Sigmoid colon (tissue), 7 donors: ENCODE measurements at places on chromosomes 13 and 19. TPM values are rescaled to one million over a fixed set of nuclear protein-coding genes. Genes with fewer than 3 reads are reported as not detected.

DNA sequence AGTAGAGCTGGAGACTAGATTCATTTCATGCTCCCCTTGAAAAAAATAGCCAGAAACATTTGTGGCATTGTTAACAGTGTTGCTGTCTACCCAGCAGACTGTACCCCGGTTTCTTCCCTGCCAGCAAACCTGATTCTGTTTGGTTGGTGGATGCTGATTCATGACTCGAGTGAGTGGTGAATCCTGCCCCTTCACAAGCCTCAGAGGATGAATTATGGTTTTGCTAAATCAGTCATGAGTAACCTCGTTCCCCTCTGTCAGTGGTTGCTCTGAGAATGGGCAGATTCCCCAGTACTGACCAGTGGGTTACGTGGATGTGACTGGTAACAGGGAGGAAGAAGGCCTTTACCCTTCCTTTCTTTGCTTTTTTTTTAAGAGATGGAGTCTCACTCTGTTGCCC, 10.1 kb downstream of the NLRP12 start:
- DNase-seq: no peak

Gene PPP1R15A
- total RNA-seq: 34.9 TPM

Gene ZNF431
- total RNA-seq: 15.7 TPM

Gene C19orf67
- total RNA-seq: not detected

Gene FAM98C
- total RNA-seq: 27.2 TPM

DNA sequence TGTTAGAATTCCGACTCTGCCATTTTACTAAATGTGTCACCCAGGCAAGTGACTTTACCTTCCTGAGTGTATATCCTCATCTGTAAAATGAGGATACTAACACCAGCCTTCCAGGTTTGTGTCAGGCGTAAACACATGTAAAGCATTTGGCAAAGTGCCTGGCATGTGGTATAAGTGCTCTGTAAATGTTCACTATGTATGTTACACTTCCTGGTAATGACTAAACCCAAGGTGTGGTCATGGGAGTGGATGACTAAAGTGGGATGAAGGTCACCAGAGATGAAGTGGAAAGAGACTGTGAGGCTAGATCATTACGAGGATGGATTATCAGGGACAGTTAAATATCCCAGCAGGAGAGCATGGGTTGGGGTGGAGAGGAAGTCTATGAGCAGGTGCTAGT, 25.6 kb downstream of the DEDD2 start:
- no peak for DNase-seq

Gene CEACAM3
- not detected for total RNA-seq

DNA sequence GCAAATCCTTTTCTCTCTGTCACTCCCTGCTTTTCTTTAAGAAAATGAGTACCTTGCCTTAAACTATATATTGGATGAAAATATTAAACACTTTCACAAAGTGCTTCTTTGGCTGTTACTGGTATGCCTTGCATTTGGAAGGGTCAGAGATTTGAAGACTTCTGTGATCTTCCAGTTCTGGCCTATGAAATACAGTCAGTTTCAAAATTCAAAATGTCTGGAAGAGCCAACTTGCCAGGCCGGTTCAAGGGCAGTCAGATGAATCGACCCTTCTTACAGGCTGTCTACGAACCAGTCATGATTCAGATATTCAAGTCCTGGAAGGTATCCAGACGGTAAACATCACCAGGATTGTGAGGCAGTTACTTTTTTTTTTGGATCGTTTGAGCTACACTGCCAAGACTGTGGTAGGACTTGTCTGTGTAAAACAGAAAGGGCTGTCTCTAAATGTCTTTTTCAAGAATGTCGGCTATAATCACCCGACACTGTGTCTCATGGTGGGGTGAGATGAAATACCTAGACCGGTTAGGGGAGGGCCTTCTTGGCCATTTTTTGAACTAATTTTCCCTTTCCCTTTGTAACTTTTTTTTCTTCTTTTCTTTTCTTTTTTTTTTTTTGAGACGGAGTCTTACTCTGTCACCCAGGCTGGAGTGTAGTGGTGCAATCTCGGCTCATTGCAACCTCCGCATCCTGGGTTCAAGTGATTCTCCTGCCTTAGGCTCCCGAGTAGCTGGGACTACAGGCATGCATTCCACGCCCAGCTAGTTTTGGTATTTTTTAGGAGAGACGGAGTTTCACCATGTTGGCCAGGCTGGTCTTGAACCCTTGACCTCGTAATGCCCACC, 11.2 kb downstream of the ACTN4 start:
- peak; percentile 81 for DNase-seq

Gene LGALS14
- total RNA-seq: not detected

Gene CC2D1A
- 25.9 TPM for total RNA-seq

Gene TMEM221
- not detected for total RNA-seq

GRCh38 chr13:58313219-58313618, 681.7 kb downstream of the PCDH17 start:
- DNase-seq: no peak

Gene TNFAIP8L1
- 18.9 TPM for total RNA-seq

DNA sequence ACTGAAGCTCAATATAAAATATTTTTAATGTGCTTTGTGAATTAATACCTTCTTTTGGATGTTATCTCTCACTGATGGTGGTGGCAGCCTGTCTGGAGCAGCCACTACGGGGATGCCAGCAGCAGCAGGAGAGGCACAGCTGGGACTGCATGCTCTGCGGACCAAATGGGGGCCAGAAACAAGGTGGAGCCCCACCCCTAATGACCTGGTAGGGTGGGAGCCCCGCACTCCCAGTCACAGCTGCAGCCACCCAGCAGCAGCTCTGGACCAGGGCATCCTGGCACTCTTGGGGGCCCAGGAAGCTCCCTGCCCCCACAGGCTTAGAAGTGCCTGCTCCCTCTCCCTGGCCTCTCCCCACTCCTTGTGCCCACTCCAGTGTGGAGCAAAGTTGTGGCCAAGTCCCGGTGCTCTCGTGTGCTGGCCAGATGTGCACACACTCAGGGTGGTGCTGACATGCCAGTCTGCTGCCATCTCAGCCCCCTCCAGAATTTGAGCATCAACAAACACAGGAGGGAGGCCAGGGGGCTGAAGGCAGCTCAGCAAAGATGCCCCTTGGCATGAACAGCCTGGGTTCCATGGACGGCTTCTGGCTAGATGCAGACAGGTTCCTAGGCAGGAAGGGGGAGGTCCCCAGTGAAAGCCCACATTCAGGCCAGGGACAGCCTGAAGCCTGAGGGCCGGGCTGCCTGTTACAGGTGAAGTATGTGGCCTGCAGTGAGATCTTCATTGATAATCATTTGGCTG, 696.7 kb upstream of the SLITRK5 start:
- no peak for DNase-seq

Gene CYP4F2
- not detected for total RNA-seq

Gene ZSCAN4
- not detected for total RNA-seq

Gene CHAMP1
- 15.5 TPM for total RNA-seq

Gene IL12RB1
- 1.4 TPM for total RNA-seq
